ENCODE measurements at places on chromosomes 16 and 17.

- no peak for DNase-seq
Measured at GRCh38 chr16:81469183-81469677, 24.6 kb downstream of the CMIP start.

DNA sequence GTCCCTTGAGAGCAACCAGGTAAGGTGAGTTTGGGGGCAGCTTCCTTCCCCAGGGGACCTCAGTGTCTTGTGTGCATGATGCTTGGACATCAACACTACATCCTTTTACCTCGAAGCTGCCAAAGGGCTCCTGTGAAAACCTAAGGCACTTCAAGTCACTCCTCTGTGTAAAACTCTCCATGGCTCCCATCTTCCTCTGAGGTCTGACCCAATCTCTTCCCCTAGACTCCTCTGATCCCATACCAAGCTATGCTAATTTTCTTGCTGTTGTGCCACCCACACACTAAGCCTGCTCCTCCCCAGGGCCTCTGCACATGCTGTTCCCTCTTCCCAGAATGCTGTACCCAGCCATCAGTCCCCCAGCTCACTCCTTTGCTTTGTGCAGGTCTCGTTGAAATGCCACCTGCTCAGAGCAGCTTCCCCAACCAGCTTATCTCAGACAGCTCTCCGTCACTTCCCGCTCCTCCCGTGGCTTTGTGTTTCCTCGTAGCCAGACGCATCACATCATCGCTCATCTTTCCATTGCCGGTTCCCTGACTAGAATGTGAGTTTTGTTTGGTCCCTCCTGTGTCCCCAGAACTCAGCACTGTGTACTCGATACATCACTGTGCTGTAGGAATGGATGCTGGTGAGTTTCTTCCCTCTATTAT, 78.4 kb downstream of the CNGB1 start:
- no peak for DNase-seq

GRCh38 chr17:2019723-2020122, 5.4 kb downstream of the RTN4RL1 start:
- DNase-seq, result no peak

DNA sequence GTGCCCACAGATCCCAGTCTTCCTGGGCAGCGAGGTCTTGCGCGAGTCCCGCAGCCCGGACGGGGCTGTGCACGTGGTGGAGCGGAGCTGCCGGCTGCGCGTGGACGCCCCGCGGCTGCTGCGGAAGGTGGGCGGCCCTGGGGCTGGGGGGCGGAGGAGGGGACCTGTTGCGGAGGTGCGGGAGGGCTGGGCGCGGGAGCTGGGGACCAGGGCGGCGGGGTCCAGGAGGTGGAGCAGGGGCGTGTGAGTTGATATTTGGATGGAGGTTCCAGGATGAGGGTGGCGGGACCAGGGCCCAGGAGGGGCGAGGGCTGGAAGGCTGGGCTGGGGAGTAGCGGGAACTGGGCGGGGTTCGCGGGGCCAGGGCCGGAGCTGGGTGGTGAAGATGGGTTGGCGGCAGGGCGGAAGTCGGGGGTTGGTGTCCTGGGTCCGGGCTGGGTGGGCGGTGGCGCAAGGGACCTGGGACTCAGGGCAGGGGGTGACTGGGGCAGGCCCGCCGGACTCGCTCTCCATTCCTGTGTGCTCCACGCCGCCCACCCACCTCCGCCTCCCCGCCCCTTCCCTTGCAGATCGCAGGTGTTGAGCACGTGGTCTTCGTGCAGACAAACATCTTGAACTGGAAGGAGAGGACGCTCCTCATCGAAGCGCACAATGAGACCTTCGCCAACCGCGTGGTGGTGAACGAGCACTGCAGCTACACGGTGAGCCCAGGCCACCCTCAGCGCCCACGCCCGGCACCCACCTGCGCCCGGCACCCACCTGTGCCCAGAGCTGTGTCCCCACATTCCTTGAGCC, 29.6 kb downstream of the SEC14L5 start:
- DNase-seq, result no peak

DNA sequence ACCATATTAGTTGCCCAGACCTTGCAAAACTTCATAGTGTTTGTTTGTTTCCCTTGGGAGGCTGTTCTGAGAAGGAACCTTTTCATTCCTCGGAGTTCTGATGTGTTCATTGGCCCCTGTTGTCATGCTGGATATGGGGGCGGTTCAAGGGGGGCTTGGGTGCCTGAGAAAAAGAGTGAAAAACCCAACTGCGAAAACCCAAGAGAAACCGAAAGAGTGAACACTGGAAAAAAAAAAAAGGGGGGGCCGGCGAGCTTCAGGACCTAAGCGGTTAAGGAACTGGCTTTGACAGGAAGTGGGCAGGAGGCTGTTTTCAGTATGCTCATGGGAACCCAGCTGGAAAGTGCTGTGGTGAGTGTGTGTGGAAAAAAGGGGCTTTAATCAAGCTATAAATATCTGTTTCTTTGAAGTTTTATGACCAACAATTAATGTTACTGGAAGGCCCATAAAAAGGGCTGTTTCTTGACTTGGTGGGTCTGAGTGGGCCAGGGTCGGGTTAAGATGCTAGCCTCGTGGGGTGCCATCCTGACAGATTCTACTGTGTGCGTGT, 510.7 kb downstream of the MAF start:
- DNase-seq, result no peak

GRCh38 chr17:1673041-1673785, 11.5 kb downstream of the PRPF8 start:
- DNase-seq, result no peak

- no peak for DNase-seq
Measured at GRCh38 chr17:10241781-10242180, 43.4 kb upstream of the GAS7 start.

GRCh38 chr16:56257666-56258342, 66.5 kb downstream of the GNAO1 start:
- DNase-seq, result no peak

GRCh38 chr16:5386989-5387388, 289.4 kb upstream of the EEF2KMT start:
- DNase-seq, result no peak

- no peak for DNase-seq
Measured at GRCh38 chr17:48052956-48053757, 5.0 kb downstream of the NFE2L1 start.

Data from stimulated activated CD8-positive, alpha-beta memory T cell treated with anti-CD3 and anti-CD28 coated beads, Interleukin-4, amount 100 ng/mL, for 1 hour (primary cell).